Upper lobe of left lung (tissue), 6 donors: ENCODE measurements at places on chromosomes 13 and 19.

DNA sequence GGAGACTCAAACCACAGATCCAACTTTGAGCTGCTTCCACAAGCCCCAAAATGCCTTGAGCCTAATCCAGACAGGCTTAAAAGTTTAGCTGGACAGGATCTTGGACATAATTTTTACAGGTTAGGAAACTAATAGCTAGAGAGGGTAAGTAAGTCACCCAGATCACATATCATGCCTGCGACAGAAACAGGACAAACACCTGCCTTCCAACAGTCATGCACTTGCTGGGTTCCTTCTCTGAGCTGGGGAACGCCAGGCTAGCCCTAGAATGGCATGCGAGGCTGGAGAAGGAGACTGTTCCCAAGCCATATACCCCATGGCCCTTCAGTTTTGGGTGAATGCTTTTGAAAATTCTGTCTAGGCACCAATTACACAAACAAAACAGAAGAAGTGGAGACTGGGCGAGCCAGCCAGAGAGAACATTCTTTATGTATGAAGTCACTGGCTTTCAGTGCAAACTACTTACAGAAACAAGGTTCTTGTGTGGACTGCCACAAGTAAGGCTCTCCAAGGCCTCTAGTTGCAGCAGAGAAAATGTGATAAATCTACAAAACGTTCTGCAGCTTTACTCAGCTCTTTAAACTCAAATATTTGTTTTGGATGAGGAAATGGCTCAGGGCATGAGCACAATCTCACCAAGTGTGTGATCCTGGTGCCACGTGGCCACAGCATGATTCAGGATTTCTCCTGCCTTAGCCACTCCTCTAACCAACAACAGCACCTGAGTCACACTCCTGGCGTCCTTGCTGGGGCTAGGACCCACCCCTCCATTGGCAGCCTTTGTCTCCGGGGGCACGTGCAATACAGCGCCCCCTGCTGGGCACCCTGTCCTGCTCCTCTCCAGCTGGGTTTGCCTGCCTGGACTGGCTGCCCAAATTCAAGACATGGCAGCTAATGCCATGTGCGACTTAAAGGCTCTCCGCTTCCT, 73.4 kb upstream of the UBL3 start:
- DNase-seq, result peak; percentile 93

DNA sequence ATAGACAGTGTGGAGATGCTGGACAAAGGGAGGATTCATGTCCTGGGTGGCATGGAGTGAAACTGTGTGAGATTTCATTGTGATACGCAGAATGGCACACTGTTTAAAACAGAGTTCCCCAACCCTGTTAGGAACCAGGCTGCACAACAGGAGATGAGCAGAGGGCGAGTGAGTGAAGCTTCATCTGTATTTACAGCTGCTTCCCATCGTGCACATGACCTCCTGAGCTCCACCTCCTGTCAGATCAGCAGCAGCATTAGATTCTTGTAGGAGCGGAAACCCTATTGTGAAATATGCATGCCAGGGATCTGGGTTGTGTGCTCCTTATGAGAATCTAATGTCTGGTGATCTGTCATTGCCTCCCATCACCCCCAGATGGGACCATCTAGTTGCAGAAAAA, 72.5 kb downstream of the RAP2A start:
- DNase-seq, result no peak

DNA sequence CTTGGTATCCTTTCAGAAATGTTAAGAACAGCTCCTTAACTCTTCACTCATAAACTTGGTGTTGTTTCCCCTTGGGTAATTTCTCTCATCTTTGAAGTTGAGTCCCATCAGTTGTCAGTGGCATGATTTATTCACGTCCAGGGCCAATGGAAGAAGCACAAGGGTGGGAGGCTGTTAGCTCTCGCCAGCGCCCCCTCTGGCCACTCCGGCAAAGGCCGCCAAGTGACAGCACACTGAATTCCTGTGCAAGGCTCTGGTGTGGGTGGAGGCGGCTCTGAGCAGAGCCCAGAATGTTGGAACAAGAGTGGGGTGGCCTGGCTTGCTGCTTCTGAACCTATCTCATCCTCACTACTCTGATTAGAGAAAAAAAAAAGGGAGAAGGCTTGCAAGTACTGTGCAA, 13.1 kb upstream of the MEDAG start:
- DNase-seq, result no peak

GRCh38 chr19:6414793-6415590, 9.6 kb downstream of the KHSRP start:
- no peak for DNase-seq

DNA sequence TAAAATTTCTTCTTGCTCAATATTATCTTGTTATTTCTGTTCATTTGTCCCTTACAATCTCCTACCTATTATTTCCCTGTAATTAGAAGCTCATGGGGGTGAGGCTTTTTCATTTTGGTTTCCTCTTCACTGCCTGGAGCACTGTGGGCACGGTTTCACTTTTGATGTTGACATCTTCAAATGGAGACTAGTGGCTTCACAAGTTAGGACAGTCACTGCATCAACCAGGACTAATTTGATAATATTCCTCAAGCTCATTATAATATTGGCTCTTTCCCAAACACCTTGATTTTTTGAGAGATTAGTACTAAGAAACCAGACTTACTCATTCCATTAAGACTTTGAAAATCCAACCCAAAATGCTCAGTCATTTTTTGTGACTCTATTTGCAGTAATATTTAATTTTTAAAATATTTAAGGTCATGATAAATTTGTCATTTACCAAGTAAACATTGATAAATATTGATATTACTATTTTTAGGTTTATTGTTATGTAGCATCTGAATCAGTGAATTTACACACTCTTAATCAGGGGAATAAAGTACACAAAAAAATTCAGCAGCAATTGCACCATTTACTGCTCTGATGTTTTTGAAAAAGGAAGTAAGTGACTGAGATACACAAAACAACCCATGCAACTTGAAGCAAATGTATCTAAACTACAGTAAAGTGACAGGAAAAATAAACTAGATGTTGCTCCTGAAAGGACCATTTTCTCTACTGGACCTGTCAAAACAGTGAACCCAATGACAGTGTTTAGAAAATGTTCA, 28.8 kb upstream of the RCBTB2 start:
- no peak for DNase-seq

- DNase-seq, result no peak
Measured at GRCh38 chr13:60312851-60313505, 84.0 kb upstream of the TDRD3 start.

GRCh38 chr19:10227026-10227971, 3.8 kb downstream of the S1PR2 start:
- DNase-seq, result no peak

DNA sequence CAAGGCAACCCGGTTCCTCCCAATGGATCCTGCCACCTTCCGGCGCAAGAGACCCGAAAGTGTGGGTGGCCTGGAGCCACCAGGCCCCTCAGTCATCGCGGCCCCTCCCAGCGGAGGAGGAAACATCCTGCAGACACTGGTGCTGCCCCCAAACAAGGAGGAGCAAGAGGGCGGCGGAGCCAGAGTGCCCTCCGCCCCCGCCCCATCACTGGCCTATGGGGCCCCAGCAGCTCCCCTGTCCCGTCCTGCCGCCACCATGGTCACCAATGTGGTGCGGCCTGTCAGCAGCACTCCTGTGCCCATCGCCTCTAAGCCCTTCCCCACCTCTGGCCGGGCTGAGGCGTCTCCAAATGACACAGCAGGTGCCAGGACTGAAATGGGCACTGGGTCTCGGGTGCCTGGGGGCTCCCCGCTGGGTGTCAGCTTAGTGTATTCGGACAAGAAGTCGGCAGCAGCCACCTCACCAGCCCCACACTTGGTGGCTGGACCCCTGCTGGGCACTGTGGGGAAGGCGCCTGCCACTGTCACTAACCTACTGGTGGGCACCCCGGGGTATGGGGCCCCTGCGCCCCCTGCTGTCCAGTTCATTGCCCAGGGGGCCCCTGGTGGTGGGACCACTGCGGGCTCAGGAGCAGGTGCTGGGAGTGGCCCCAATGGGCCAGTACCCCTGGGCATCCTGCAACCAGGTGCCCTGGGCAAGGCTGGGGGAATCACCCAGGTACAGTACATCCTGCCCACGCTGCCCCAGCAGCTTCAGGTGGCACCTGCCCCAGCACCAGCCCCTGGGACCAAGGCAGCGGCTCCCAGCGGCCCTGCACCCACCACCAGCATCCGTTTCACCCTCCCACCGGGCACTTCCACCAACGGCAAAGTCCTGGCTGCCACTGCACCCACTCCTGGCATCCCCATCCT, 11.2 kb upstream of the PRR19 start:
- DNase-seq, result peak; percentile 83

DNA sequence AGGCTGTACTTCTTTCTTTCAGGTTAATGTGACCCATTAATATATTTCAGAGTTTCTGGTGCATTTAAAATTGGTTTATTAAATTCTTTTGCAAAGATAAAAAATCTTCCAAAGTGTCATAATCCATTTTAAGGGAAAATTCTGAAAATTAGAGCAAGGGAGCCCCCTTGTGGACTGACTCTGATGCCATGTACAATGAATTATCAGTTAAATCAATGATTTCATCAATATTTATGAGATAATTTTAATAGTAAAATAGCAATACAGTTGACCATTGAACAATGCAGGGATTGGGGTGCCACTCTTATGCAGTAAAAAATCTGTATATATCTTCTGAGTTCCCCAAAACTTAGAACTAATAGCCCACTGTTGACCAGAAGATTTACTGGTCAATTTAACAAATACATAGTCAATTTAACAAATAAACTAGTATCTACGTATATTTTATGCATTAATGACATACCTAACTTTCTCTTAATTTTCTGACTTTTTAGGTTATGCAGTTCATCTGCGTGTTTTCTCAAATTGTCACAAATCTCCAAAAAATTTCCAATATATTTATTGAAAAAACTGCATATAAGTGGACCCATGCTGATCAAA, 479.1 kb upstream of the MIR17HG start:
- no peak for DNase-seq

DNA sequence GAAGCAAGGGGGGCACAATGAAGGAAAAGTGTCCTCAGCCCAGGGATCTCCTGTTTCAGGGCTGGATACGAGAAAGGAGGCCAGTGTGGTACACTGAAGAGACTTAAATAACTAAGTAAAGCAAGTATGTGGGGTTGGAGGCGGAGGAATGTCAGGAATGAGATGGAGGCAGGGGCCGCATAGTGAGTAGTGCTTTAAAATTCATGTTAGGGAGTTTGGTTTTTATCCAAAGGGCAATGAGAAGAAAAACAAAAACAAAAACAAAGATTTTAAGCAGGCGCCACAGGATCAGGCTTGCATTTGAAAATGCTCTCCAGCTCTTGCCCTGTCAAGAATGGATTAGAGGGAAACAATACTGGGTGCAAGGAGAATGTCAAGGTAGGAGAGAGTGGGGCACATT, 273.4 kb downstream of the DCLK1 start:
- DNase-seq, result no peak

DNA sequence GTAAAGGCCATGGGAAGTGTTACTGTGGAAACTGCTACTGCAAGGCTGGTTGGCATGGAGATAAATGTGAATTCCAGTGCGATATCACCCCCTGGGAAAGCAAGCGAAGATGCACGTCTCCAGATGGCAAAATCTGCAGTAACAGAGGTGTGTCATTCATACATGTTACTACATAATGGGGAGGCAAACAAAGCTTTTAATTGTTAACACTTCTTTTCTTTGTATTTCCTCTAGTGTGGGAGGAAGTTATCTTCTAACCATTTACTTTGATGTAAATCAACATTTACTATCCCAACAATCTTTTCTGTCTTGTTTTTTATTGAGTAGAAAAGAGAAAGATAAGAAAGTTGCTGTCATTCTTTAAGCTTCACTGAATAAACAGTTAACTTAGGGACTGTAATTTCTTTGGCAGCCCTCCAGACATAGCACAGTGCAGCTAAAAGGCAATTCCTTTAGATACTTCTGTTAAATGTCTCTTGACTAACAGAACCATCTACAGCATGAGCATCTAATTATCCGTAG, 126.9 kb downstream of the ITGBL1 start:
- DNase-seq, result no peak

DNA sequence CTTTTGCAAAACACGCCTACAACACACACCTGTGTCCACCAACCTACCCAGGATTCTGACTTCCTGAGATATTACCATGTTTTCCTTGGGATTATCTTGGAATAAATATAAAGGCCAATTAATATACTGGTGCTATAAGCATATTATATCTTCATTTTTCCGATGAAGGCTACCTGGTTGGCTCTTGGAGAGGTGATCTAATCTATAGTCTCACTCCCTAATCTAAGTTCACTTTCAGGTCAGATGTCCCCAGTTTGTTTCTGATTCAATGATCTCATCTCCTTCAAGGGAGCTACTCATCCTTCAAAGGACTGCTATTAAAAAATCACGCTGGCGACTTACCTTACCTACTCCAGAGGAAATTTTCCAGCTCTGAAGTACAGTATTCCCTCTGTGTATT, 517.5 kb downstream of the KLF5 start:
- no peak for DNase-seq

DNA sequence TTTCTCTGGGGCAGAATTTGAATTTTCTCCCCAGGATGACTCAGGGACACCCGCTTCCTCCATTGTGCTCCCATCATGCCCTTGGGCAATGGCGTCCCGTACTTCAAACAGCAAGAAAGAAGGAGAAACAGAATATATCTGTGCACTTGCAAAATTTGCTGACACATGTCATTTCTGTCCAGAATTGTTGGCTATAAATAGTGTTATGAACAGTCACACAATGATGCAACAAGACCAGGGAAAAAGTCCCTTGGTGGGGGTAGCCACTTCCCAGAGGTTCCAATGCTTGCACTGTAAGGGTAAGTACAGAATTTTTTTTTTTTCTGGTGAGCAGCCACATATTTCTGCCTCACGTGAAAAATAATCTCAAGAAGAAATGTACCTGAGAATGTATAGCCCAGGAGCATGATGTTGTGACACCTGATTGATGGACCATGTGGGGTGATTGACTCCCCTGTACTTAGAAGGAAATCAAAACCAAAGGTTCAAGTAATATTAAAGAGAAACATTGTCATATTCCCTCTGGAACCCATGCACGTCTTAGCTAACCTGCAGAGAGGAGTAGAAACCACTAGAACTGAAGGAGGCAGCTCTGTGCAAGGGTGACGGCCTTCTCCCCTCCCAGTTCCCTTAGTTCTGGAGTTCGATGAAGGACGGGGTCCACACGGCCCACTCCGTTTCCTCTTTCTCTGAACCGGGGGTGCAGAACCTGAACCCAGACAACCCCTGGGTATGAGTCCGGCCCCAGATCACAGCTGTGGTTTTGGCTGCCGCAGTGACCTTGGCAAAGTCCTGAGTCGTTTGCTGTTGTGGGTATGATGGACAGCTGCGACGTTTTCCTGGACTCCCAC, 9.3 kb upstream of the LAIR1 start:
- peak; percentile 74 for DNase-seq

DNA sequence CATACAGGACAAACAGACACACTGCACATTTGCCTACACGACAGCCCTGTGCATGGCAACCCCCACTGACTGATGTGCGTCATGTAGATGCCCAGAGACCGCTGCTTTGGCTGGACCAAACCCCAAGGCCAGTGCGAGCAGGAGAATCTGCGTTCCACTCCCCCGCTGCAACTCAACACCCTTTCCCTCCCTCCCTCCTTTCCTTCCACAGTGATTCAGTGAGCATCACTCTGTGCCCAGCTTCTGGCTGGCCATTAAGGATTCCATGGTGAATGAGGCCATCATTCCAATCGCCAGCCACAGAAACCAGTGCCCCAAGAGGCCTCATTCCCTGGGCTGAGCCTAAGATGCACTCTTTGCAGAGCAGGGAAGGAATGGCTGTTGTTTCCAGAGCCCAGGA, 61.6 kb downstream of the GSX1 start:
- no peak for DNase-seq
